ENCODE measurements at places on chromosomes 5 and 9.

DNA sequence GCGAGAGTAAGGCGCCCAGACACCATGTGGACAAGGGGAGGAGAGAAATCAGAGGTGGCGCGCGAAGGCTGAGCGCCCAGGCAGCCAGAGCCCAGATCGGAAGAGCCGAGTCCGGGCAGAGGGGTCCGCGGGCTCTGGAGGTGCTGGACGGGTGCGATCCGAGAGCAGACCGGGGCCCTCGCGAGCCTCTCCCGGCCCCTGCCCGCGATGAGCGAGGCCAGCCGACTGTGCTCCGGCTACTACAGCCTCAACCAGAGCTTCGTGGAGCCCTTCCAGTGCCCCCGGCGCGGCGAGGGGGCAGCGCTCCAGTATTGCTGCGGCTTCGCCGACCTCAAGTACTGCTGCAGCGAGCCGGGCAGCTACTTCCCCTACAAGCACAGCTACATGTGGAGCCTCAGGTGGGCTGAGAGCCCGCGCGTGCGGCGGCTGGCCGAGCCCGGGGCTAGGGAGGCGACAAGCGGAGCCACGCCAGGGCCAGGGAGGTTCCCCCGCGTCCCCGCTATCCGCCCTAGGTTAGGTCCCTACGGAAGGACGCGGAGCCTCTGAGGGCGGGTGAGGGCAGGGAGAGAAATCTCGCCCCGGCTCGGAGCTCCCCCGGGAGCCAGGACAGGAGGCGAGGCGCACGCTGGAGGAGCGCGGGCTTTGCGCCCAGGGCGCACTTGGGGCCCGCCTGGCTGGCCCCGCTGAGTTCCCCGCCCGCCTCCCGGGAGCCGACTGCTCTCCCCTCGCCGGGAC lies at the start of gene SHISAL2B:
Gene SHISAL2B (plus strand): TSS at position 87 of the 735 bp plus-strand sequence. CDS start 121 bp downstream, at position 208.
- peak; percentile 73 for DNase-seq

GRCh38 chr5:36908544-36909260 lies 32.1 kb downstream of the NIPBL start:
- DNase-seq = no peak

- no peak for DNase-seq
Measured at GRCh38 chr9:81823672-81824554, 104.3 kb upstream of the SPATA31D4 start.

DNA sequence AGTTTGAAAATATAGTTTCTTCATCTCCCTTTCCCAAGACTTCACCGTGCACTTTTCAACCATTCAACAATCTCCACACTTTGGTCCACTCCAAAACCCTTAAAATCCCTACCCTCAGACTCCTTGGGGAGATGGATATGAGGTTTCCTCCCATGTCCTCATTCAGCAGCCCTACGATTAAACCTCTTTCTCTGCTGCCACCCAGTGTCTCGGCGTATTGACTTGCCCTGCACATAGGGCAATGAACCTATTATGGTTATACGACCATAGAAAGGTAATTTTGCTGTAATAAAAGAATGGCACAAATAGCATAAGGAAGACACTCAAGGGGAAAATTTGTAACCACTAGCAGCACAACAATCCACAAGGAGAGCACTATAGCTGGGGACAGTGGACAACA lies 803.5 kb downstream of the TLE1 start:
- no peak for DNase-seq

DNA sequence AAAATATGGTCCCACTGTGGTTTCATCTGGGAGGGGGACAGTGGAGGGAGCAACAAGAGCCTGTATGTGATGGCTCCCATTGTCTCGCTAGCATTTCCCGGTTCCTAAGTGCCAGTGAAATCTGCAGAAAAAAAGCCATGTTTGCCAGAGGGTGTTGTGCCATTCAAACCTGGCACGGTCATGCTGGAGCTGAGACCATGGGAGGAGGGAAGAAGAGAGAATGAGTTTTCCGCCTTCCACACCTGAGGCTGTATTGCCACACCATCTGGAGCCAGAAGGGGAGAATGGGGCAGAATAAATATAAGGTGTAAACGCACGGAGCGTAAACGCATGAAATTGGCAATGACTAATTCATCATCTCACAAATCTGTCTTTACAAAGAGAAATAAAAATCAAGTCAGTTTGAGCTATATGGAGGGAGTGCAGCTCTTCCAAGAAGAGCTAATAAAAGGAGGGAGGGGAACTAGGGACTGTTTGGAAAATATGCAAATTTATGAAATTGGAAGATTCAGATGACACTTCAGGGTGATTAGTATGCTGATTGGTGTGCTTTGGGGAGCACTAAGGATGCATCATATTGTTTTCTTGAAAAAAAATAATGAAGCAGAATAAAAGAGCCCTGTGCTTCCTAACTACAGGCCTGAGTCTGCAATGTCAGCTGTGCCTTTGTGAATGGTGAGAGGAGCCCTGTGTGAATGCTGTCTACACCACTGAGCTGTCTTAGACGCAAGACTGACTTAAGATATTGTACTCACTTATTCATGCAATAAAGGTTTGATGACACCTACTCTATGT lies 237.9 kb downstream of the NSG2 start:
- DNase-seq = no peak

DNA sequence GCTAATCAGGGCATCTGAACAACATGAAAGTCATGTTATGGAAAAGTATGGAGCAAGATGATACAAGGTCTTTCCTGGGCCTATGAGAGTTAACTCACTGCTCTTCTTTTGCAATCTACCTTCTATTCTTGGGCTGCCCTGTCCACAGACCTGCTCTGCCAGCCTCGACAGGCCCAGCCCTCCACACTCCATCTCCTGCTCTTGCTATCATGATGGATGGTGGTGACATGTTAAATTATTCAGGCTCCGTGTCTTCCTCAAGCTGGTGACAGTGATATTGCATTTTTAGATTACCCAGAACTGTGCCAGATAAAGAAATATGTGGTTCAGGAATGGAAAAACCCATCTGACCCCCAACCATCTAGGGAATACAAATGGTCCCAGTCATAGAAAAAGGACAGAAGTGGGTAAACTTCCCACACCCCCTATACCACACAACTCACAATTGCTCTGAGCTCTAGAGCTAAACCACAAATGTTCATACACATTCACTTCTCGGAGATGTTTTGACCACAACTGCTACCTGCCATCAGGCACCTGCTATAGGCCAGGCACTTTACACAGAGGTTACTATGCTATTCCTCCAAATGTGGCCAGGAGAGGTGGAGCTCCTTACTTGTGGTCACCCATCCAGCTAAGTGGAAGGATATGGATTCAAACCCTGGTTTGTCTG lies 311.3 kb downstream of the ASTN2 start:
- no peak for DNase-seq

- no peak for DNase-seq
Measured at GRCh38 chr9:109133533-109133932, 13.8 kb upstream of the TMEM245 start.

DNA sequence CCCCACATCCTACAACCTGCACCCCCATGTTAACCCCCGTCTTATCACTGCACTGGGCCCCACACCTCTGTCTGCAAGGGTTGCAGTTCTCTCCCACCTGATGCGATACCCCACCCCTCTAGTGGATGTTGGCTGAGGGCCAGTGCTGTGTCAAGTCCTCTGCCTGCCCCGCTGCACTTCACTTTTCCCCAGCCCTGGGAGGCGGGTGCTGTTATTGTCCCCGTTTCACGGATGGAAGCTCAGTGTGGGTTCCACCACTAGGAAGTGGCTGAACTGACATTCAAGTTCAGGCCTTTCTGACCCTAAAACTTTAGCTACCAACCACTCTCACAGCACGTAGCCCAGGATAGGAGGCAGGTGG lies 3.5 kb downstream of the SNCB start:
- no peak for DNase-seq

GRCh38 chr9:70192707-70193106 lies 66.1 kb upstream of the SMC5 start:
- DNase-seq = no peak

GRCh38 chr9:73234008-73234360 lies 82.3 kb downstream of the ANXA1 start:
- DNase-seq = no peak

- DNase-seq = no peak
Measured at GRCh38 chr9:130770093-130770492, 65.0 kb upstream of the ABL1 start.

DNA sequence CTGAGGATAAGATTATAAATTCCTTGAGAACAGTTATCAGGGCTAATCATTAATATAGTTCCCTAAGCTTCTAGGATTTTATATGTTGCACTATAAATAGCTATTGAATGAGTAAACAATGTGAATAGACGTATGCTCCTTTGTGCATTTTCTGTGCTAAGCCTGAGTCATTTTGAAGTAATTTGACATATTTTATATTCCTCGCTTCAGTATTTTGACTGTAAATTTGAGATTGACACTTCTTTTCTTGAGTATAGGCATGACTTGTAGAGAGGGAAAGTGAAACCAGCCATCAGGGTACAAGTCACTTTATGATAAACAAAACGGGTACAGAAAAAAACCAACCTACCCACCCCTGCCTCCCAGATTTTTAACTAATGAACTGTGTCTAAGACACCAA lies 367.7 kb upstream of the PRR16 start:
- no peak for DNase-seq

DNA sequence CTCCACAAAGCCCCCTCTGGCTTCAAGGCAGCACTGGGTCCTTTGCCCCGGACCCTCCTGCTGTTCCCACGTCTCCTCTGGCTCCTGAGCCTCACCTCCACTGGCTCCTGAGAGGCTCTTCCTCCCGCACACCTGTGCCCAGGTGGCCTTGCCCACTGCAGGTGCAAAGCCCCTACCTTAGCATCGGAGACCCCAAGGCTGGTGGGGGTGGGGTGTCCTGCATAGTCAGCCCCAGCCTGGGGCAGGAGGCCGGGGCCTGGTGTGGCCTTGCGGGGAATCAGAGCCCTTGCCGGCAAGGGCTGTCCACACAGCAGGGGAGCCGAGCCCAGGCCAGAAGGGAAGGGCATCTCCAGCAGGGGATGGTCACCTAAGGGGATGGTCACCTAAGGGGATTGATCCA lies 41.3 kb upstream of the CEP72 start:
- peak; percentile 56 for DNase-seq

DNA sequence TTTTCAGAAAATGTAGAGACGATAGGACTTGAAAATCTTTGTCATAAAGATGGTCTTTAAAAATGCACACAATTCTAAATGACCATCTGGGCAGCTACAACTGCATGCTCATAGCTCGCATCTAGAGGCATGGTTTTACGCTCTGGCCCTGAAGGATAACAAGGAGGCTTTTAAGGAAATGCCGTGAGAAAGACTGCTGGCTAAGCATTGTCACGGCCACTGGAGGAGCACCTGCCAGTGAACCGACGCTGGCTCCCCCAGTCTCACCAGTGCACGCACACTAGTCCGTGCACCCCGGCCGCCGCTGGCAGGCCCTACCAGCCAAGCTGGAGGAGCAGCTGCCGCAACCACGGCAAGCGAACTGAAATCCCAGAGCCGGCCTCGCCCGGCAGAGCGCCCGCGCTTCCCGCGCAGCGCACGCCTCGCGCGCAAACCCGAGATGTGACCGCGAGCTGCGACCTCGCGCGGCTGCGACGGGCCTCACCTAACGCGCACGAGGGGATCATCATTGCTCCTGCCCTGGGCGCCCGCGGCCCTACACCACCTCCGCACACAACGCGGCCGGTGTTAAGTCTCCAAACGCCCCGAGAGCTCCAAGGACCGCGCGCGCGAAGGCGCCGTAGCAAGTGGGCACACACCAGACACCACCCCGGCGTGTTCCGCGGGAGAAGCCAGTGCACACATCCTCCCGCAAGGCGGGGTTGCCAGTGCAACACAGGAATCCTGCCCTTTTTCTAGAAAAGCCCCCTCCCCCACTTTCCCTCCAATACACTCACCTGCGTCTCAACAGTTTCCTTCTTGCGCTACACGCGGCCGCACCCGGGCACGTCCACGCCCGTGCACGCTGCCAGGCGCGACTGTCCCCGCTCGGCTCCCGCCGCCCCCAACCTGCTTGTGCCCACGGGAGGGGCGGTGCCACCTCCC lies 5.3 kb downstream of the ELAVL2 start:
- peak; percentile 61 for DNase-seq

- no peak for DNase-seq
Measured at GRCh38 chr5:124260921-124261515, 485.4 kb downstream of the ZNF608 start.

- no peak for DNase-seq
Measured at GRCh38 chr9:94270009-94270408, 10.9 kb downstream of the ZNF169 start.

DNA sequence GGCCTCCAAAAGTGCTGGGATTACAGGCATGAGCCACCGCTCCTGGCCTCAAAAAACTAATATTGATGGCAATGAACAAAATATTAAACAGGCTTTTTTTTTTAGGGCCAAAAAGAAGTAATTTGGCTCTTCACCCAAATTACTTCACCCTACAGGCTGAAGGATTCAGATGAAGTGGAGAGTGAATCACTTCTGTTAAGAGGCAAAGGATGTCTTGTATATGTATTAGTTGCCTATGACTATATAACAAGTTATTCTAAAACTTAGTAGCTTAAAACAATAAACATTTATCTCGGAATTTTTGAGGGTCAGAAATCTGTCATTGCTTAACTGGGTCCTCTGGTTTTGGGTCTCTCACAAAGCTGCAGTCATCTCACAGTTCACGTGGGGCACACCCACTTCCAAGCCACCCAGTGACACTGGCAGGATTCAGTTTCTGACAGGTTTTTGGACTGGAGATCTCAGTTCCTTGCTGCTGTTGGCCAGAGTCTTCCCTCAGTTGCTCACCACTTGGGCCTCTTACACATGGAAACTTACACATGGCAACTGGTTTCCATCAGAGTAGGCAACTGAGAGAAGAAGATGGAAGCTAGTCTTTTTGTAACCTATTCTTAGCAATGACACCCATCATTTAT lies 66.7 kb downstream of the IQGAP2 start:
- DNase-seq = no peak

GRCh38 chr5:135048286-135048685 lies 14.3 kb upstream of the PITX1 start:
- DNase-seq = no peak

DNA sequence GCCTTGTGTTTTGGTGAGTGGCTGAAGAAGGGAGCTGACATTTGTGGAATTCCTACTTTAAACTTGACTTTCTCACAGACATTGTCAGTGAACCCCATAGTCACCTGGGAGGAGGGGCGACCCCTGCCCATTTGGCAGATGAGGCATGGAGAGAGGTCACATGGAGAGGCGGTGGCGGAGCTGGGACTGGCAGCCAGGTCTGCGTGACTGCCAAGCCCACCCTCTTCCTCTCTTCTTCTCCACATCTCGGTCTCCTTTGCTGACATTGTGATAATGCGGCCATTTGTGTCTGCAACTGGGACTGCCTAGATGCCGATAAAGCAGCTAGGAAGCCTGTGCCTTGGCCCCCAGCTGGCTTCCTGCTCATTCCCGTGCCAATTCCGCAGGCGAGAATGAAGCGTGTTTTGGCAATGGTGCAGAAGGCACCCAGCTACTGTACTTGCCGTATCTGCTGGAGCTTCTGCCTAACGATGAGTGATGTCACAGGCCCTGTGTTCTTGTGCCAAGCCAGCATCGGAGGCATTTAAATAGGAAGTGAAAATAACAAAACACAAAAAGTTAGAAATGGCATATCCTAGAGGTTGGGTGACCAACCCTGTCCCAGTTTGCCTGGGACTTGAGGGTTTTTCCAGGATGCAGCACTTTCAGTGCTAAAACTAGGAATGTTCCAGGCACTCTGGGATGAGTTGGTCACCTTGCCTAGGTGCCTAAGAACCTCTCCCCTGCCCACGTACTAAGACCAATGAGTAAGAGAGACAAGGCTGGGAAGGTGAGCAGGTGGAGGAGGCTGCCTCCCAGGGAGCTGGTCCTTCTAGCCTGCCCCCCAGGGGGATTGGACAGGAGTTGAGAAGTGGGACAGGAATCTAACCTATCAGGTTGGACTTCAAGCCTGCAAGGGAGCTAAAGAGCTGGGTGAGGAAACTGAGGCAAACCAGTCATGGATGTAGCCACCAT lies 23.6 kb downstream of the OLFML2A start:
- no peak for DNase-seq

Data from posterior vena cava (tissue), 2 donors.